Ammon's horn (tissue), 1 donor: ENCODE measurements at places on chromosomes 7 and 10.

GRCh38 chr10:17217631-17218232, 10.3 kb upstream of the VIM start:
- DNase-seq: no peak

DNA sequence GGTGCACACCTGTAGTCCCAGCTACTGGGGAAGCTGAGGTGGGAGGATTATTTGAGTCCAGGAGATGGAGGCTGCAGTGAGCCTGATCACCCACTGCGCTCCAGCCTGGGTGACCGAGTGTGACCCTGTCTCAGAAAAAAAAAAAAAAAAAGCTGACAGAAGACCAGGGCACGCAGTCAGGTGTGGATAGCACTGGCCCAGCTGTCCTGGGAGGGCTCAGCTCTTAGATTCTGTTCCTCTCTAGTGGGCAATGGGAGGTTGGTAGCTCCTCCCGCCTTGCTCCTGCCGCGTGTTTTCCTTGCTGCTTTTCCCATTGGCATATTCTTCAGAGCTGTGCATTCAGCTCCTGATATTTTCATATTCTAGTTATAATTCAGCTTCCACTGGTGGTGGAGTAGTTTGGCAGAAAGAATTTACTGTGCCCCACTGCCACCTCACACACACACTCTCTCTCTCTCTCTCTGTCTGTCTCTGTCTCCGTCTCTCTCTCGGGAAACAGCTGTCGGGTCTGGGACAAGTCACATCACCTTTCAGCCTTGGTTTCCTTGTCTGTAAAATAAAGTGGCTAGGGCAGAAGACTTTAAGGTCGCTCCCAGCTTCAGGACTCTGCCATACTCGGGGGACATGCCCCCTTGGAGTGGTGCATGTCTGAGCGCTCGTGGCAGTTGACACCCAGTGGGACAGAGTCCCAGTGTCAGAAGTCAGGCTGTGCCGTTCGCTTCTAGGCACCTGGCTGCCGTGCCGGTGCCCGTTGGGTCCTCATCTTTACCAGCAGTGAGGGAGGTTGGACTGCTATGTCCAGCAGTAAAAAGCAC, 25.9 kb upstream of the ANKRD2 start:
- no peak for DNase-seq

- no peak for DNase-seq
Observed at GRCh38 chr7:70838292-70838907, 293.5 kb upstream of the GALNT17 start.

DNA sequence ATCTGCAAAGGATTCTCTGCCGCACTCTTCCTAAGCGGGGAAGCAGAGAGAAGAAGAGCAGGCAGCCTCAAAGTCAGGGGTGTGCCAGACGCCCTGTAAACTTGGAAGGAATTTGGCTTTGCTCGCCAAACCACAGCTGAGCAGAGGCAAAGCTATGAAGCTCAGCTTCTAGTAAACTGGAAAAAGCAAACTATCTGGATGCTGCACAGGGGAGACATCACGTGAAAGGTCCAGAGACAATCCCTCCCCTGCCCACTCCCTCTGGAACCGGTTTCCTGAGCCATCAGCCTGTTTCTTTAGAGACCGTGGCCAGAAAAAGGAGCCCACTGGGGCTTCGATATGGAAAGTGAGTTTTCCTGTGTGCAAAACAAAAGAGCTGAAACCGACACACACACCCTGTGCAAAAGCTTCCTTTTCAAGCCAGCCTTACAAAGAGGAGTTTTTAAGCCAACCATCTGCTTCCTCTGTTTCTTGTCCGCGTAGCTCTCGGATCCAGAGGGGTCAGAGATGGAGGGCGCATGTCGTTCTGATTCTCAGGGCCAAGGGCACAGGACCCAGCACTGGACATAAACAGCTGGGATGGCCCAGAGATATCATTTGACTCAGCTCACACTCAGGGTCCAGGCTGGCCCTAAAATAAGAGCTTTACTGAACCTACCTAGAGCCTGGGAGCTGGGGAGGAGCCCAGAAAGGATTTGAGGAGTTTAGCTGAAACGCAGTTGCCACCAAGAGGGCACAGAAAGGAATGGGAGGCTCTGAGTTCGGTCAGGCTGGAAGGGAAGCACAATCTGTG, 58.2 kb upstream of the DNAAF5 start:
- DNase-seq: no peak

DNA sequence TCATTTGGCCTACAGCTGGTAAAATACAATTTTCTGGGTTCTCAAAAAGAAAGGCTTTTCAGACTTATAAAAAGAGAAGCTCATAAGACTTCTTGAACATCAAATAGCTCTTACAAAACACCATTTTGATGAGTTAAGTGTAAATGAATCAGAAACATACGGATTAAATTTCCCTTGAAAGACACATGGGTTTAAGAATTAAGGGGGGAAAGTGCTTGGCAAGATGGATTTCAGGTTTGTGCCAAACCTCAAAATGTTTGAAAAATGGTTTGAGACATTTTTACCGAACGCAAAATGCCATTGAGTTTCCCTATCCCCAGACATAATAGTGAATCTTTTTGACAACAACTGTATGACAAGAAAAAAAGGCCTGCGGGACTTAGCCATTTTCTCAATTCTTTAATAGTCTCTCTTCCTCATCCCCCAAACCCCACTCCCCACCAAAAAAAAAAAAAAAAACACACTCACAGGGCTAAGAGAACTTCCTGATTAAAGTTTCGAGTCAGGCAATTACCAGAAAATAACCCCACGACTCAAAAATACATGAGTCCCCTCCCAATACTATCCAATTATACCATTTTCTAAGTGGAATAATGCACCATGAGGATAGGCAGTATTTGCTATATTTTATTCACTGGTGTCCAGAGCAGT, 260.1 kb downstream of the TRIL start:
- no peak for DNase-seq

GRCh38 chr7:106551936-106552335, 109.0 kb downstream of the CCDC71L start:
- DNase-seq: no peak

DNA sequence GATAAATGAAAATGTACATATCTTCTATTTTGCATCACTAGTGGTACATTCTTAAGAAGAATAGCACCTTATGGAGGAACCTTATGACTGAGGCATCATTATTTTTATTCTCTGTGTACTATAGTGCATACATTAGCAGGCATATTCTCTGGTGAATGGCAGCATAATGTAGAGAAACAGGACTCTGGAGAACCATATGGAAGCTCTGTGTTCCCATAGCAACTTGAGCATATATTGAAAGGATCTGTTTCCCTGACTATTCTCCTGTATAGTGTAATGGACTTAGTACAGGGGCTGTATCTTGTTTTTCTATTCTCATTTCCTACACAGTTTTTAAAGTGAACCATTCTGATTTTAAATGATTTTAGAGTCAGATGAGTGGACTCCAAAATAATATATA, 128.4 kb upstream of the SMIM30 start:
- DNase-seq: no peak

DNA sequence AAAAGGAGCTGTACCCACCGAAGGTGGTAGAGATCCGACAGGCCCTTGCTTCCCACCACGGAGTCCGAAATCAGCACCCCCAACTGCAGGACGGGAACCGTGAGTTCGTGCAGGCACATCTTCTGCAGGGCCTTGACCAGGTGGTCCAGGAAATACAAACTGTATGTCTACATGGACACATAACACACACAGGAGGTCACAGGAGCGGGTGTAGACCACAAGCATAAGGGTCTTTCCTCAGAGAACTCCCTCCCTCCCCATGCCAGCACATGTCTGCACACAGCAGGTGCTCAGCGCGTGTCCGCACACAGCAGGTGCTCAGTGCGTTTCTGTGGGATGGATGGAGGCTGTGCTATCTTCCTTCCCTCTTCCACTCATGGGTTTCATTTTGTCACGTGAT, 69.7 kb downstream of the CFAP46 start:
- no peak for DNase-seq

DNA sequence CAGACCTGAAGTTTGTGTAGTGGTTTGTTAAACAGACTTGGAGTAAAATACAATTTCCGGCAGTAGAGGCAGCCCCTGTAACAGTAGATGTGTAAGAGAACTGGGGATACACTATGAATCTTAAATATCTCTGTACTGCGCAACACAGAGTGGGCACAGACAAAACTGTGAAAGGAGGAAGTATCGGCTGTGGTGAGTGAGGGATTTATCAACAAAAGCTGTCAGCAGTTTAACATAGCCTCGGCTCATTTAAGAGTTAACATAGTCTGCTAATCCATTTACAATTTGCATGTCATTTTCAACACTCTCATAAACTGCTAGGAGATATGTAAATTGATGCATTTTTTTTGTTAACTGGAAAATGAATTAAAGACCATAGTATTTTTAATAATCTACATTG, 225.2 kb downstream of the ZWINT start:
- DNase-seq: no peak

- no peak for DNase-seq
Observed at GRCh38 chr7:18777314-18777713, 281.8 kb downstream of the HDAC9 start.

DNA sequence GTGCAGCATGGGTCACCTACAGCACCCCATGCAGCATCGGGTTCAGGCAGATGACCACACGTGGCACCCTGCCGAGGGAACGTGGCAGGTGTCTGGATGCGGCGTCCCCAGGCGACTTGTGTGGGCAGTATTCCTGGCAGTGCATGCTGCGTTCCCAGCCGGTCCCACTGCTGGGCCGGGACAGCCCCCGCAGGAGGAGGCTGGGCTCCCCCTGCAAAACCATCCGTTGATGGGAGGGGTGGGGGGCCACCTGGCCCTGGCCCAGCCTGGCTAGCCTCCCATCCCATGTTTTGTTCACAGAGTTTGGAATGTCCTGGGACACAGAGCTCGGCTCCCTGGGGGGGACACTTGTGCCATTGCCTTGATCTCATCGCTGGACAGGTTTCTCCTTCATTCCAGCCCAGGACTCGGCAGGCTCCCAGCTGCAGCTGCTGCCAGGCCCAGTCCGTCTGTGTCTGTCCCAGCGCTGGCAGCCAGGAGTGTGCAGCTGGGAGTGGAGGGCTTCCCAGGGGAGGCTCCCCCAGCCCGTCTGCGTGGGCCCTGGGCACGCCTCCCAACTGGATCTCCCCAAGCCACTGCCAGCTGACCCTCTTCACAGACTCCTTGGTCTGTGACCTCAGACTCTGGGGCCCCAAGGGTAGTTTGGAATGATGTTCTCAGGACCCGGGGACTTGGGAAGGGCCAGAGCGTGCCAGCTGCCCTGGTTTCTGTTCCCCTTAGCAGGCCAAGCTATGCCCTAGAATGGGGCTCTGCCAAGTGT, 32.6 kb downstream of the TMEM270 start:
- peak; percentile 40 for DNase-seq

- DNase-seq: no peak
Observed at GRCh38 chr7:108684629-108685028, 115.0 kb downstream of the DNAJB9 start.

DNA sequence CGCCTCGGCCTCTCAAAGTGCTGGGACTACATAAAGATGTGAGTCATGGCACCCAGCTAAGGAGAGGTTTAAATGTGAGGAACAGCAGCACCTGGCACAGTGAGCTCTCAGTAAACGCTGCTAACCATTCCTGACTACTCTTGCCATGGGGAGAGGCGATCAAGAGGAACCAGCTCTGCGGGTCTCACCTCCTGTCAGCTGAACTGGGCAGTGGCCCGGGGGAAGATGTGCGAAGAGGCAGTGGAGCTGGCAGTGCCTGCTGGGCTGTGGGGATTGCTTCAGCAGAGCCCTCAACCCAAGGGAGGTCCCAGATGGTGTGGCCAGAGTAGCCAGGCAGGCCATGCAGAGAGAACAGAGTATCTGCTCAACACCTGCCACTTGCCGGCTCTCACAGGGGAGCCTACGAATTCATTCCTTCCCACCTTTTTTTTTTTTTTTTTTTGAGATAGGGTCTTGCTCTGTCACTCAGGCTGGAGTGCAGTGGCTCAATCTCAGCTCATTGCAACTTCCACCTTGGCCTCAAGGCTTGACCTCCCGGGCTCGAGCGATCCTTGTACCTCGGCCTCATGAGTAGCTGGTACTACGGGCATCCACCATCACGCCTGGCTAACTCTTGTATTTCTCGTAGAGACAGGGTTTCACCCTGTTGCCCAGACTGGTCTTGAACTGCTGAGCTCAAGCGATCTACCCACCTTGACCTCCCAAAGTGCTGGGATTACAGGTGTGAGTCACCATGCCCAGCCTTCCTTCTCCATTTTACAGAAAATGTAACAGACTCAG, 6.8 kb downstream of the POLM start:
- no peak for DNase-seq

DNA sequence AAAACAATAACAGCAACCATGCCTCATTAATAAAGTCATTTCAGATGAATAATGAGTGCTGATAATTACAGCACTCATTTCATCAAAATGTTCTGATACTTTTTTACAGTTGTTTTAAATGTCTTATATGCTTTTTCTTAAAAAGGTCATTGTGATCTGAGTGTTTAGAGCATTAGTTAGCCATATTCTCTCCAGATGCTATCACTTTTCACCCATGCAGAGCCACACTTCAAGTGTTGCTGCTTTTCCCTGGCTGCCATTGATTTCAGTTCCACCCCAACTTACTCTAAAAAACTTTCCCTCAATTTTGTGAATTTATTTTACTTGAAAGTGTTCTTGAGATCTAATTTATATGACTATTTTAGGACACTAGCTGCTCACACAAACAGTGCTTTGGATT, 41.8 kb downstream of the NUP205 start:
- no peak for DNase-seq

- DNase-seq: no peak
Observed at GRCh38 chr10:74500816-74501215, 325.6 kb upstream of the KAT6B start.

GRCh38 chr7:4733936-4734528, 41.4 kb upstream of the AP5Z1 start:
- DNase-seq: no peak

- DNase-seq: no peak
Observed at GRCh38 chr7:151161757-151162156, 5.7 kb downstream of the GBX1 start.

GRCh38 chr7:51246258-51247245, 70.1 kb downstream of the COBL start:
- peak; percentile 89 for DNase-seq

DNA sequence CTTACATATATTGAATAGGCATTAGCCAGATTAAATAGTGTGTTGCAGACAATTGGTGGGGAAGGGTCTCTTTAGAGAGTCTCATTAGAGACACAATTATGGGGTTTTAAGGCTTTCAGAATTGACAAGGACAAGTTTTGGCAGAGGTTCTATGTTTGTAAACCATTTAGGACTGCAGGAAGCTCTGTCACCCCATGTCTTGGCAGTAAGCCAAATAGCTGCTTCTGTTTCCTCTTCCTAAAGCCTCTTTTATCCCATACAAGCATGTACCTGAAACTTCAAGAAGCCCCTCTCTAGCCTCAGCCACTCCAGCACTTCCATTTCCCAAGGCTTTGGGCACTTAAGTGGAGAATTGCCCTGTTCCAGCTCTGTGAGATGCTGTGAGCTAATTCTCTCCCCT, 21.8 kb upstream of the LRRC4 start:
- DNase-seq: peak; percentile 44

DNA sequence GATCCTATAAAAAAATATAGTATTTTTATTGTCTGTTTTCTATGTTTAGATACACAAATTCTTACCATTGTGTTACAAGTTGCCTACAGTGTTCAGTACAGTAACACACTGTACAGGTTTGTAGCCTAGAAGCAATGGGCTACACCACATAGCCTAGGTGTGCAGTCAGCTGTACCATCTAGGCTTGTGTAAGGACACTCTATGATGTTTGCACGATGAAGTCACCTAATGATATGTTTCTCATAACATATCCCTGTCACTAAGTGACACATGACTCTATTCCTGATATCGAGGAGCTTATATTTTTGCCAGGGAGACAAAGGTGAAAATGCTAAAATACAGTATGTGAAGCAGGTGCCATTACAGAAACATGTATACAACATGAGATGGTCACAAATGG, 18.6 kb downstream of the ZNF25 start:
- DNase-seq: no peak

- no peak for DNase-seq
Observed at GRCh38 chr7:27183682-27184336, 1.2 kb downstream of the HOXA11 start.
